HCT116 (cell line): ENCODE measurements at places on chromosomes 7 and 10.

DNA sequence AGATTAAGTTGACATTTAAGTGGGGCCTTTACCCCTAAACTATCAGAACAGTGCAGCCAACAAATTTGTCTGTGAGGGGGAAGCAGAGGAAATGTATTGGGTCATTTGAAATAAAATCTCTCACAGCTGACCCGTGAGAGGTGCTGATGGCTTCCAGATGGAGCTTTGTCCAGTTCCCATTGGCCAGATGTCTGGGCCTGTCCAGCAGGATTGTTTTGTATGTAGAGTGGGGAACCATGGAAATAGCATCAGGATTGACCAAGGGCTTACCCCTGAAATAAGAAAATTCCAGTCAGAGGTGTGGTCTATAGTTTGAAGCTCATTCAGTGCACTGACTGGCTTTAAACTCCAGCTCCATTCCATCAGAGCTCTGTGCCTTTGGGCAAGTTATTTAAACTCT is 50.6 kb downstream of the INHBA start:
- no peaks in the 10 kb centered on the region for H3K4me1 ChIP-seq
- no peak overlapping the region for H3K4me3 ChIP-seq
- no peak for DNase-seq

DNA sequence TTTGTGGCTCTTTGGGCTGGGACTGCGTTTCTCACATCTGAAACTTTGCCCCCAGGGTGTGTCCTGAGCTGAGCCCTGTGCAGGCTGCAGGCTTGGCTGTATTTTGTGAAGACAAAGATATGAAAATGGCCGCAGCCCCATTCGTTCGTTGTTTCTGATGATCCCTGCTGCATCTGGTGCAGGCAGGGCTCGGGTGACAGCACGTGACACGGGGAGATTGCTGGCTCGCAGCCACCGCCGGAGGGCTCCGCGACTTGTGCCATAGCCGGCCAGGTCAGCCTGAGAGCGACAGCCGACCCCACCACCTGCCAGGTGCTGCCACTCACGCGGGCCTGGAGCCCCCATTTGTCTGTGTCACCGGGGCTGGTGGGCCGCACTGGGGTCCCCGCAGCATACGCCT is 81.3 kb downstream of the ZRANB1 start:
- H3K4me1 ChIP-seq = no peaks in the 10 kb centered on the region
- no peak overlapping the region for H3K27ac ChIP-seq
- H3K4me3 ChIP-seq = no peak overlapping the region
- DNase-seq = no peak
- H3K36me3 ChIP-seq = peaks cover 5% of the 10 kb centered on the region; the same call in 1 of the 2 replicates

- H3K4me3 ChIP-seq = no peak overlapping the region
- no peak overlapping the region for H3K27ac ChIP-seq
- no peaks in the 10 kb centered on the region for H3K4me1 ChIP-seq
- no peak for DNase-seq
- H3K27me3 ChIP-seq = peaks cover 5% of the 10 kb centered on the region; the same call in 1 of the 2 replicates
- H3K36me3 ChIP-seq = no peaks in the 10 kb centered on the region
These were observed 63.8 kb upstream of the FAM204A start for GRCh38 chr10:118405928-118406327.

- no peaks in the 10 kb centered on the region for H3K27me3 ChIP-seq
- no peak overlapping the region for H3K27ac ChIP-seq
- DNase-seq = no peak
- peaks cover 12% of the 10 kb centered on the region for H3K4me1 ChIP-seq
- no peak overlapping the region for H3K4me3 ChIP-seq
These were observed 3.9 kb downstream of the BRAT1 start for GRCh38 chr7:2551418-2551817.
